Keratinocyte (primary cell): ENCODE measurements at places on chromosomes 5 and 9. TPM values are rescaled to one million over a fixed set of nuclear protein-coding genes. Genes with fewer than 3 reads are reported as not detected.

Gene C9
- polyA plus RNA-seq: 0.04 TPM in 1 of 3 replicates, not detected in the others

Gene PDLIM7
- polyA plus RNA-seq: 48.5 to 83.6 TPM (median 60.5 TPM) in 3 replicates

Gene RFESD
- polyA plus RNA-seq: 1.1 to 3.5 TPM (median 1.5 TPM) in 3 replicates

Gene ARID3C
- 0.03 to 0.05 TPM in 2 of 3 replicates, not detected in the other for polyA plus RNA-seq

Gene LCN1
- not detected in 3 replicates for polyA plus RNA-seq

Gene DPYSL3
- polyA plus RNA-seq: 2.8 to 5.8 TPM (median 4.8 TPM) in 3 replicates

Gene CRB2
- polyA plus RNA-seq: not detected in 3 replicates

Gene SOX30
- polyA plus RNA-seq: 0.03 to 0.06 TPM (median 0.05 TPM) in 3 replicates

Gene FYB1
- 0.29 to 1.0 TPM (median 0.56 TPM) in 3 replicates for polyA plus RNA-seq

Gene ANKRD20A1
- polyA plus RNA-seq: 0.06 to 0.21 TPM (median 0.09 TPM) in 3 replicates

Gene FOXD4L6
- 0.03 to 0.19 TPM in 2 of 3 replicates, not detected in the other for polyA plus RNA-seq

Gene DMRT3
- not detected in 3 replicates for polyA plus RNA-seq

Gene GNE
- polyA plus RNA-seq: 7.7 to 11.7 TPM (median 10.1 TPM) in 3 replicates

Gene CDC25C
- 1.4 to 4.7 TPM (median 3.1 TPM) in 3 replicates for polyA plus RNA-seq

Gene PTPDC1
- 4.4 to 8.2 TPM (median 7.5 TPM) in 3 replicates for polyA plus RNA-seq
